ENCODE measurements at places on chromosomes 6 and 20.
A peak's percentile ranks its signal among the peaks of the same experiment; 100 is the strongest.

- no peak for DNase-seq
Measured at GRCh38 chr6:170036916-170037315, 254.0 kb downstream of the DLL1 start.

- no peak for DNase-seq
Measured at GRCh38 chr6:150639823-150640331, 40.2 kb downstream of the PLEKHG1 start.

- DNase-seq: no peak
Measured at GRCh38 chr6:45630314-45630713, 252.6 kb upstream of the SUPT3H start.

- no peak for DNase-seq
Measured at GRCh38 chr6:128333581-128334223, 186.7 kb downstream of the PTPRK start.

GRCh38 chr6:169997930-169998218 is 246.5 kb downstream of the ERMARD start:
- DNase-seq: no peak

DNA sequence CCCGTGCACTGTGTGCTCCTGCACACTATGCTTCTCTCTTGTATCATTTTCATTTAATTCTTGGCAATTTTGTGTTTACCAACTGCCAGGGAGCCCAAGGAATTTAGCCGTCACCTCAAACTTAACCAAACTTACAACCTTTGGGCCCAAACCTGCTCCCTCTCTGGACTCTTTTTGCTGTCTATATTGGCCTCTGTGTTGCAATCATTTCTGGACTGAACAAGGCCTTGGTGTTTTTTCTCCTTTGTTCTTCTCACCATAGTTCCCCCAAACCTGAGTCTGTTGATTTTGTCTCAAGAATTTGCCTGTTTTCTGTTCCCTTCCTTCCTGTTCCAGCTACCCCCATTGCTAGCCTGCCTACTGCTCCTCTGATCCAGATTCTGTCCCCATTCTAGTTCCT is 19.2 kb downstream of the DCBLD1 start:
- DNase-seq: no peak

DNA sequence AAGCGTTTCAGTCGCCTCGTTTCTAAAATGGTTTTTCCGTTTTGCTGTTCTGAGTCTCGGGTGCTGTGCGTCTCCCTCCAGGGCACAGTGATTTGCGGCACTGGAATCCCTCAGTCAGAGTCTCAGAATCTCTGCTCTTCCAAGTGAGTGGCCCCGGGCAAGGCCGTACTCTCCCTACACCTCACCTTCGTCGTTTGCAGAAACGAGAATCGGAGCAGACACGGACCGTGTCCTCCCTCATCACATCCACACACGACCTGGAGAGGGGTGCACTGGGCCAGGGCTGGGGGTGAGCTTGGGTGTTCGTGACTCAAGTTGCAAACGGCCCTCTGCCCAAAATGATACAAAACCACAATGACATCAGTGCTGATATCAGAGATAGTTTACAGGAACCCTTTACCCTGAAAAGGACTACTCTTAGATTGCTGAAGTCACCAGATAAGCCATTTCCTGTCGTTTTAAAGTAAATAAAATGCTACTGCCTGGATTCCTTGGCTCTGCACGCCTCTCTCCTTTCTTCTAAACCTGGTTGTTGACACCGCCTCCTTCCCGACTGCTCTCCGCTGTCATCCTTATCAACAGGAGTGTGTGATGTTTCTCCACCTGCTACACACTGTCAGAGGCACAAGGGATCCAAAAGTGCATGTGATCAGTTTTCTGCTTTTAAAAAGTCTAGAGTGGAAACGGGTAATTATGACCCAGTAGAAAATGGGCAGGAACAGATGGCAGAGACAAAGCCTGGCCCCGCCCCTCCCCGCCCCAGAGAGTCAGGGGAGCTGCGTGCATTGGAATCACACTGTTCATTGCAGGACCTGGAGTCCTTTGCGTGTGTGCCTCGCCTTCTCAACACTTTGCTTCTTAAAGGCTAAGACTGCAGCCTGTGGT is 38.4 kb downstream of the KIF25 start:
- DNase-seq: peak; percentile 84

DNA sequence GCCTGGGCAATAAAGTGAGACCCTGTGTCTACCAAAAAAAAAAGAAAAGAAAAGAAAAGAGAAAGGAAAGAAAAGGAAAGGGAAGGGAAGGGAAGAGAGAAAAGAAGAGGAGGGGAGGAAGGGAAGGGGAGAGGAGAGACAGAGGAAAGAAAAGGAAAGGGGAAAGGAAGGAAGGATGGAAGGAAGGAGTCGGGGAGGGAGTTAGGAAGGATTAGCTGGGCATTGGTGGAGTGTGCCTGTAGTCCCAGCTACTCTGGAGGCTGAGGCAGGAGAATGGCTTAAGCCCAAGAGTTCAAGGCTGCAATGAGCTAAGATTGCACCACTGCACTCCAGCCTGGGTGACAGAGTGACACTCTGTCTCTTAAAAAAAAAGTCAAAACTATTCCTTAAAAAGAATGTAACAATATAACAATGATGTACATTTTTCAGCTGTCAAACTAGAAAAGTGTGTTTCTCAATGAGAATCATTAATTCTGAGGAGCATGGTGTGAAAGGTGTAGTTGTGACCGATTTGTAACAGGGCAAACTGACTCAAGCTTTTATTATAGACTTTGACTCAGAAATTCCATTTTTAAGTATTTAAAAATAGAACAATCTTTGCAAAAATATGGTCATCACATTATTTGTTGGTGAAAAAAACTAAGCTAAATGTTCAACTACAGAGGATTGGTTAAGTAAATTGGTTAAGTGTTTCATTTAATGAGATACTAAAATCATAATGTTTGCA is 14.7 kb downstream of the SNRPB start:
- DNase-seq: no peak

DNA sequence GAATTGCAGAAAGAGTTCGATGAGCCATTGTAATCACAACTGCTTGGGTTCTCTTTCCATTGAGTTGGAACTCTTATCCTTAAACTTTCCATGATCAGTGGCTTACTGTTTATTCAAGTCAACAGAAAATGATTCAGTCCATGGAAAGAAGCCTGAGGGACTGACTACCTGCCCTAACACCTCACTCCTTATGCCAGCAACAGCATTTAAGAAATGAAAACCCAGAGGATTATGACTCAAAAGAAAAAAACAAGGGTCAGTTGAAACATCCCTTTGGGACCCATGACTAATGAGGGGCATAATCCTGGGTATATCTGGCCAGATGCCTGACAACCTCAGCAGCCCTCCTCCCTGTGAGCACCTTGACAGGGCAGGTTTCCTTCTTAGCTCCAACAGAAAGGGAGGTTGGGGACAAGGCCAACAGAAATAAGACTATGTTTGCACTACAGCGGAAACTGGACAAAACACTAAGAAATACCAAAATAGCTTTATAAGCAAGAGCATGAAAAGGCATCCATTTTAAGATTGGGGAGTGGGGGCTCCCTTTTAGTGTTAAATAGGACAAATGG is 106.7 kb downstream of the MAP3K5 start:
- no peak for DNase-seq

DNA sequence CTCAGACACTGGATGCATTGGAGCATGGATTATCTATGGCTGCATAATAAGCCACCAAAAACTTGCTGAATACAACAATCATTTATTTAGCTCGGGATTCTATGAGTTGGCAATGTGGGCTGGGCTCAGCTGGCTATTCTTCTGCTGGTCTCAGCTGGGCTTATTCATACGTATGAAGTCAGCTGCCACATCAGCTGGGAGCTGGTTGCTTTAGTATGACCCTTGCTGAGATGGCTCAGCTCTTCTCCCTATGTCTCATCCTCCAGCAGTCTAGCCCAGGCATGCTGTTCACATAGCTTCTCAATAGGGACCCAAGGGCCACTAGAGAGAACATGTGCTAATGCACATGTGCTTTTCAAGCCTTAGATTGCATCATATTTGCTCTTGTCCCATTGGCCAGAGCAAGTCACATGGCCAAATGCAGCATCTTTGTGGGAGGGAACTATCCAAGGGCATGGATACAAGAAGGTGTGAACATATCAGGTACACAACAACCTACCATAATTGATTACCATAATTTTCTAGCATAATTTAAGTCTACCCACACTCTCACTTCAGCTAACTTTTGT is 444.6 kb downstream of the KIF16B start:
- no peak for DNase-seq

GRCh38 chr6:4797587-4797986 is 21.4 kb downstream of the CDYL start:
- DNase-seq: no peak

- no peak for DNase-seq
Measured at GRCh38 chr20:51084593-51085377, 61.9 kb upstream of the KCNG1 start.

DNA sequence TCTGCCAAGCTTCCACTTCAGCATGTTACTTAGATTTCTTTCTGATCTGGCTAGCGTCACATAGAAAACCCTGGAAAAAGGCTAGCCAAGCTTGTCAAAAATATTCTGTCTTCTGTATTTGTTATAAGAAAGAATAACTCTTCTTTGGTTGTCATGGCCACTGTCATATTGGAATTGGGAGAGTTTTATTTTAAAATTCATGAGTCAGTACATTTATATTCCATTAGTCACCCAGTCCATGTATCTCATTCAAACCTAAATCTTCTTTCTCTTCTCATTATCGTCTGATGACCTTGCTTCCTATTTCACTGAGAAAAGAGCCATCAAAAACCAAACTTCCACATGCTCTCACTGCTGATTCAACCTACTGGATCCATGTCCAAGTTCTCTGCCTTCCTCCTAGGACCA is 65.7 kb downstream of the EPM2A start:
- DNase-seq: no peak

DNA sequence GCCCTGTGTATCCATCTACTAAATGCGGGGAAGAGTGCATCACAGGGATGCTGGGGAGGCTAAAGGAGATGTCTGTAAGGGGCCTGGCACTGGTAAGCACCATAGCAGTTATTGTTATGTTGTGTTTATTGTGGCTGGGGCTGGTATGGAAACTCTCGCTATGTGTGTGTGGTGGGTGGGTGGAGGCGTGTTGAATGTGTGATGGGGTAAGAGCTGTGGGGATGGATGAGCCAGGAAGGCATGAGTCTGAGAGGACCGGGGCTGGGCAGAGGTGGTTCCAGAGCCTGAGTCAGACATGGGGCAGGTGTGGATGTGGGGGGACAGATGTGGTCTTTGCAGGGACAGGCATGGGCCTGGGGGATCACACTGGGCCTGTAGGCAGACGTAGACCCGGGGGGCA is 88.1 kb downstream of the GRM4 start:
- no peak for DNase-seq

DNA sequence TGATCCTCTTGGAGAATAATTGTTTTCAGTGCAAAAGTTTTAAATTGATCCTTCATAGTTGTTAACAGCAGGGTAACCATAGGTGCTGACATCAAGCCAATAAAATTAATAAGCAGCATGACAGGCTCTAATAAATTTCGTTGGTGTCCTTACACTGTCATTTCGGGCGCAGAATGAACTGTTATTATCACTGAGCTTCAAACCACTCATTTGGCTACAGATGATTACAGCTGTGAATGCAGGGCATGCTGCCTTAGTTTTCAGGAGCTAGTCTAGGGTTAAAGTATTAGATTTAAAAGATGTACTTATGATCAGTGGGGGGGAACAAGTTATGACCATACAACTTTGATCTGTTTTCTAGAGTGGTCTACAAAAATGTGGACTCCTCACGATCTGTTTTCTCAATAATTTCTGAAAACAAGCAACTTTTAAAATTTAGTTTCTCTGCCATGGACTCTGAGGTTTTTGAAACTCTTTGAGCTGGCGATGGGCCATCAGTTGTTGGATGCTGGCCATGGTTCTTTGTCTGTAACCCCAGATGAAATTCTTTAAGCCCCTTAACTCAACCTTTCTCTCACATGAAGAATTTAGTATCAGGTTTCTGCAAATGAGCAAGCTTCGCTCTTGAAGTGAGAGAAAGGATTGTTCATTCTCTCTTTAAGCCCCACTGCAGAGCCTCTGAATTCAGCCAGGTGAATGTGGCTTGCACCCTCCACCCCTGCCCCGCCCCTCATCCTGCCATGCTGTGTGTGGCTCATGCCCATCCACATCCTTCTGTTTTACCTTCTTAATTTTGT is 99.1 kb upstream of the MTHFD1L start:
- no peak for DNase-seq

GRCh38 chr20:51496964-51497363 is 45.6 kb downstream of the NFATC2 start:
- DNase-seq: no peak

DNA sequence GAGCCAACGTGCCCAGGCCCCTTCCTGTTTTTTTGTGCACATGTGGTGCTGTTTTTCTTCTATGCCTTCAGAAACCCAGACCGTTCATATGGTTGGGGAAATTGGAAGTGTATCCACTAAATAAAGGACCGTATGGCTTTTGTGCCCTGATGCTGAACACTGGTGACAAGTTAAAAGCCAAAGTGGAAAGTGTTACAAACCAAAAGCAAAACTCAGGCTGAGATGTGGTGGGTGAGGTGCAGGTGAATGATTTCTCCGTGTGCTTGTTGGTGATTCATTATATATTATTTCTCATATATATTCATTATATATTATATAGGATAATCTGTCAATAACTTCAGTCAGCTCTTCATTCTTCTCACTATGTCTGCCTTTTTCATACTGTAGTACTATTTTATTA is 148.6 kb downstream of the SOBP start:
- DNase-seq: no peak

DNA sequence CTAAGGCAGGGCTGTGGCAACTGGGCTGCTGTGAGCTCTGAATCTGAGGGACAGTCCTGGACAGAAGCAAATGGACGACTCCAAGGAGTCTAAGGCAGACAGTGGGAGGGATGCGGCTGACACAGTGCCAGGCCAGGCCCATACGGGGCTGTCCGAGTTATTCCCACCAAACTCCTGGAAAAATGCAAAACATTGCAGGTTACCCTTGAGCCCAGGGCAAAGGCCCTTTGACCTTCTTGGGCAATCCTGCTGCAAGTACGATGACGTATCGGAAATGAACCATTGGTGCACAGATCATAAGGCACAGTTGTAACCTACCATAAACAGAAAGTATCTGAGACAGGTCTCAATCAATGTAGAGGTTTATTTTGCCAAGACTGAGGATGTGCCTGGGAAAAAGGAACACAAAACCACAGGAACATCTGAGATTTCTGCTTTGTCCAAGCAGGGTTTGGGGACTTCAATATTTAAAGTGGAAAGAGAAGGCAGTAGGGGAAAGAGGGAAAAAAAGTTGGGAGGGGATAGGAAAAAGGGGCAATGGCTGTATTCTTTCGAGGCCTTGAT is 118.9 kb downstream of the DACT2 start:
- DNase-seq: peak; percentile 69

- peak; percentile 75 for DNase-seq
Measured at GRCh38 chr6:43274916-43275597, 23.0 kb upstream of the SLC22A7 start.

- DNase-seq: no peak
Measured at GRCh38 chr6:29917857-29918256, 24.5 kb upstream of the HLA-A start.

GRCh38 chr6:165439928-165440554 is 130.6 kb upstream of the C6orf118 start:
- peak; percentile 5 for DNase-seq

GRCh38 chr6:169142538-169142844 is 111.2 kb downstream of the THBS2 start:
- no peak for DNase-seq

GRCh38 chr6:138970856-138971425 is 17.1 kb downstream of the REPS1 start:
- no peak for DNase-seq

- DNase-seq: no peak
Measured at GRCh38 chr20:497979-498378, 35.6 kb upstream of the TBC1D20 start.

GRCh38 chr6:16056263-16056870 is 72.5 kb upstream of the MYLIP start:
- DNase-seq: no peak

GRCh38 chr6:7902221-7902620 is 8.4 kb downstream of the TXNDC5 start:
- no peak for DNase-seq

All from HuH-7 (cell line).